ENCODE measurements at places on chromosomes 3 and 15.
A peak's percentile ranks its signal among the peaks of the same experiment; 100 is the strongest.

DNA sequence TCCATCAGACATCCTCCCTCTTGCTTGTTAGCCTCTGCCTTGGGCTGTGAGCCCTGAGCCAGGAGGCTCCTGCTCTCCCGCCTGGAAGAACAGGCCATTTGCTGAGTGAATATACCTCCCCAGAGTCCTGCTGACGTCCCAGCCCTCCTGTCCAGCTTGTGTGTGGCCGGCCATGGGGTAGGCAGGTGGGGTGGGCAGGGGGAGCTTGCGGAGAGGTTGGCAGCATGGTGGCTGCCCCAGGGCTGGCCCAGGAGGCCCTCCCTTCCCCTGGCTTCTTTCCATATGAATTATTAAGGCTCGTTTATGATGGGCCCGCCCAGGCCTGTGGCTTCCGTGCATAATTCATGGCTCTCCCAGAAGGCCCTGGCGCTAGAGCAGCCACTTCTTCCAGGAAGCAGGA lies 18.7 kb downstream of the CACNA2D2 start:
- DNase-seq = no peak

- no peak for DNase-seq
Measured at GRCh38 chr3:128572644-128573105, 77.9 kb downstream of the RPN1 start.

- DNase-seq = peak; percentile 6
Measured at GRCh38 chr3:171028025-171028778, 1.7 kb upstream of the SLC2A2 start.

GRCh38 chr3:99681512-99681911 lies 43.1 kb downstream of the COL8A1 start:
- DNase-seq = no peak

- DNase-seq = no peak
Measured at GRCh38 chr3:111853068-111853467, 6.0 kb upstream of the PHLDB2 start.

GRCh38 chr15:40282869-40283614 lies at the start of gene ANKRD63:
TSS of gene ANKRD63 (minus strand) at chr15:40283064. CDS start at chr15:40282586, 478 bp downstream.
- DNase-seq = no peak

DNA sequence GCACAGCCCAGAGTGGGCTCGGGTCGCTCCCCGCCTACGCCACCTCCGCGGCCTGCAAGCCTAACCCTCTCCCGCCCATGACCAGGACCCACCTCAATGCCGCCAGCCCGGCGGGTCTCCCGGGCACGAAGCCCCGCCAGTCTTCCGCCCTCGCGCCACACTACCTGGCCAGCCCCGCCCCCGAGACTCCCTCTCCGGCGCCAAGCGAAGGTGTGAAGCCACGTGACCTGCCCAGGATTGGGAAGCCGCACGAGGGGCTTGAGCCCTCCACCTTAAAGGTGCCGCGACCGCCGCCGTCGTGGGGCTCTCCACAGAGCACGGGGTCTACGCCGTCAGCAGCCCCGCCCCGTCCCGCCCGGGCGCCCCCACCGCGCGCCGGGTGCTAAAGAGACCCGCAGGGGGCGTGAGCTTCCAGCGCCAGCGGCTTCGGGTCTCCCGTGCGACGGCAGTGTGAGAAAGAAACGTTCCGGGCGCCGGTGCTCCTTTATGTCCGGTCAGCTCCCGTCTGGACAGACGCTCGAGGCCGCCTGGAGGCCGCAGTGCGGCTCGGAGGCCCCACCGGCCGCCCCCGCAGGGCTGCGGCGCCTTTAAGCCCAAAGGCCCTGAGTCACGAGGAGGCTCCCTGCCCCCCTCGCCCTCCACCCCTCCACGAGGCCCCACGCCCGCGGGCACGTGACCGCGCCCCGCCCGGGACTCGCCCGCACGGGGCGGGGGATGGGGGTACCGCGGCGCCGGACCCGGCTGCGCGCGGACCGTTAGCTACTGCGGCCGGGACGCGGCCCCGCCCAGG lies at the start of gene CPEB1:
TSS of gene CPEB1 (minus strand) at position 319 of the 790 bp plus-strand sequence. CDS start 18,904 bp downstream, outside the sequence.
- no peak for DNase-seq

GRCh38 chr15:43948691-43949325 lies 122.0 kb downstream of the WDR76 start:
- DNase-seq = no peak

GRCh38 chr3:145183261-145183660 lies 977.7 kb downstream of the PLOD2 start:
- DNase-seq = no peak

DNA sequence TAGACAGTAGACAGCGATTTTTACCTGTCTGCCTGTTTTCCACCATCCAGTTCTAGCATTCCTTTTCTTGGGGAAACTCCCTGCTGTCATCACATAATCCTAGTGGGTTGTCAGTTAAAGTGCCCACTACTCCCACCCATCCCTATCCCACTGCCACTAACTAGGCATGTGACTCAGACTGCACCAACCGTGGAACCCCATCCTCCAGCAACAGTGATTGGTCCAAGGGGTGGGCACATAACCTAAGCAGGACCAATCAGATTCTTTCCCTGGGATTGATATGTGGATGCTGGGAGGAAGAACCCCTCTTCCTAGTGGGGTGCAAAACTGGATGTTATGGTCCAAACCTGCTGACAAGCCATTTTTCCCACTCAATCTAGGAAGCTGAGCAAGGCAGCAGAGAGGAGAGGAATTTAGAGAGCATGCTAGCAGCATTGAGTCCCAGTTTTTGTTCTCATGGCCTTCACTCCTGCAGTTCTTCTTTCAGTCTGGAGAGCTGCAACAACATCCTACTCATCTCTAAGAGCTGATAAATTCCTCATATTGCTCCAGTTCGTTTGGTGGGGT lies 3.9 kb upstream of the INSYN1 start:
- DNase-seq = no peak

DNA sequence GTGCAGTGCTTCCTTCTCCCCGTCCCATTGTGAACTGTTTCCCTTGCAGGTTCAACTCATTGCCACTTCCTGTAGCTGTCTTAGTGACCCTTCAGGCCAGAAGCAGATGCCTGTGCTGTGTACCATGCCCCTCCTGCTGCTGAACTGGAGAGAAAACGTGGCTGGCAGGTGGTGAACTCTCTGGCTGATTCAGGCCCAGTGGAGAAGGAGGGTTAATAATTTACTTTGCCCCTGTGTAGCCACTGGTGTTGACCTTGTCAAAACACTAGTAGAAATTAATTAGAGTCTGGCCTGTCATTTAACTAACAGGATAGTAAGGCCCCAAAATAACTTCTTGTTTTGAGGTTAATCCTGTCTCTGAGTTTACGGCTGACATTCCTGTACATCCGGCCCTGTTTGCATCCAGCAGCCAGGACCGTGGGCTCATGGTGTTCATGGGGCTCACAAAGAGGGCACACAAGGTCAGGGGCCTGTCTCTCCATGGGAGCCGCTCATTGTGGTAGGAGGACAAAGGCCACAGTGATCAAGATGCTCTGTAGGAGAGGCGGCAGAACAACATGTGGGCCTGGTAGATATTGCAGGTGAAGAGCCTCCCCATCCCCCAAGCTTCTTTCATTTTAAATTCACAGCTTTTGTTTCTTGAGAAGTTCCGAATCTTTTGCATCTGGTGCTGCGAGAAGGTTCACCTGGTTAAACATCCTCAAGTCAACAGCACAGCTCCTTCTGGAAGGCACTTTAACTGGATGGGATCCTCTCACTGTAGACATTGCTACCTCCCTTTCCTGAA lies 101.6 kb downstream of the CGNL1 start:
- DNase-seq = no peak

- DNase-seq = no peak
Measured at GRCh38 chr3:99666201-99666600, 27.8 kb downstream of the COL8A1 start.

DNA sequence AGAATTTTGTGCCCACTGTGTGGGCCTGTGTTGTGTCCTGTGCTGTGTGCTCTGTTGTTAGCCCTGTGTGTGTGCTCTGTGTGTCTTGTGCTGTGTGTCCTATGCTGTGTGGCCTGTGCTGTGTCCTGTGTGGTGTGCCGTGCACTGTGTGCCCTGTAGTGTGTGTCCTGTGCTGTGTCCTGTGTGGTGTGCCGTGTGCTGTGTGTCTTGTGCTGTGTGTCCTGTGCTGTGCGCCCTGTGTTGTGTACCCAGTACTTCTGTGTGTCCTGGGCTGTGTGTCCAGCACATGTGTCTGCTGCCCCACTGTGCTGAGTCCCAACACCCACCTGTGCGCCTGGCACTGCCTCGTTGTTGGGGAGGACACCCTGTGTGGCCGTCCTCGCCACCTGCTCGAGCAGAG lies 53.2 kb upstream of the CHRNA7 start:
- DNase-seq = no peak

GRCh38 chr3:14780927-14781507 lies 37.7 kb upstream of the FGD5 start:
- DNase-seq = no peak

GRCh38 chr3:122214711-122215110 lies 31.2 kb downstream of the CASR start:
- no peak for DNase-seq

DNA sequence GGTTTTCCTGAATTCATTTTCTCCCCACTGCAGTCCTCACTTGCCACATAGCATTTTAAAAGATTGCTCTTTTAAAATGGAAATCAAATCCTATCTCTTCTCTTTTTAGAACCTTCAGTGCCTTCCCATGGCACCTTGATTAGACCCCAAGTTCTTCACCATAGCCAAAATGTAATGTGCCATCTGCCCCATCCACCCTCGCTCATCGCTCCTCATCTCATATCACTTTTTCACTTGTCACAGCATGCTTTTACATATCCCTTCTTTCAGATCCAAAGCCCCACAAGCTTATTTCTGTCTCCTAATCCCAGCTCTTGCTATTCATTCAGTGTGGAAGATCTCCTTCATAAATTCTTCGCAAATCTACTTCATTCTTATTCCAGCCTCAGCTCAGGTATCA lies 161.7 kb downstream of the CD47 start:
- no peak for DNase-seq

- DNase-seq = no peak
Measured at GRCh38 chr3:33159981-33160380, 46.2 kb downstream of the CRTAP start.

DNA sequence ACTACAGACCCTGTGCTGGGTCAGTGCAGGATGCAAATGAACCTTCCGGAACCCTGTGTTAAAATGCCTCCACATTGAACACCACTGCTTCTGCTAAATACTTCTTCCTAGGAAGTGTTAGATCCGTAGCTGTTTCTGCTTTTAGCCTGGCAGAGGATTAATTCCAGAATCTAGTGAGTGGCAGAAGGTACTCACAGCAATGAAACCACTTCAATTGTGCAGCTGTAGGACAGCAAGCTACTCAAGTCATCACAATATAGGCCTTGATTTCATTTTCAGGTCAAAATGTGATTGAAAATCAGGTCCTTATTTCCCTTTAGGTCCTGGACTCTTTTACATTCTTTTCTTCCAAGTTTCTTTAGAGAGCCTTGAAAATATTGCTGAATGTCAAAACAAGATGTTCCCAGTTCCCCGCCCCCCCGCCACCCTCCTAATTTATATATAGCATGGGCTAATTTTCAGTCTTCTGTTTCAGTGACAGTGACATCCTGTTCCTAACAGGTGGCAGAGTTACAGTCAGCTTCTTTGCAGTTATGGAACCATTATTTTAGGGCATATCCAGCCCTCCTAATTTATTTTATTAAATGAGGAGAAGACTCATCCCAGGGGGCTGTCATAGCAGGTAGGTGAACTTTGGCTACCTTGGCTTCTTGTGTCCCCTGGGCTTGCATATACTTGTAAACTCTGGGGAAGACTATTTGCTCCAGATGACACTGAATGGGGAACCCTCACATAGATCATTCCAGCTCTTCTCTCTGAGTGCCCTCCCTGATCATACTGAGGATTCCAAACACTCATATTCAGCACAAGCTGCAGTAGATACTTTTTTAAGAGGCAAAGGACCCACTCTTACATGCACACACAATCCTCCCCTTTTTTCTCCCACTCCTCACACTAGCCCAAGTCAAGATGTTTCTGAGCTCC lies 28.0 kb upstream of the ARNT2 start:
- no peak for DNase-seq

DNA sequence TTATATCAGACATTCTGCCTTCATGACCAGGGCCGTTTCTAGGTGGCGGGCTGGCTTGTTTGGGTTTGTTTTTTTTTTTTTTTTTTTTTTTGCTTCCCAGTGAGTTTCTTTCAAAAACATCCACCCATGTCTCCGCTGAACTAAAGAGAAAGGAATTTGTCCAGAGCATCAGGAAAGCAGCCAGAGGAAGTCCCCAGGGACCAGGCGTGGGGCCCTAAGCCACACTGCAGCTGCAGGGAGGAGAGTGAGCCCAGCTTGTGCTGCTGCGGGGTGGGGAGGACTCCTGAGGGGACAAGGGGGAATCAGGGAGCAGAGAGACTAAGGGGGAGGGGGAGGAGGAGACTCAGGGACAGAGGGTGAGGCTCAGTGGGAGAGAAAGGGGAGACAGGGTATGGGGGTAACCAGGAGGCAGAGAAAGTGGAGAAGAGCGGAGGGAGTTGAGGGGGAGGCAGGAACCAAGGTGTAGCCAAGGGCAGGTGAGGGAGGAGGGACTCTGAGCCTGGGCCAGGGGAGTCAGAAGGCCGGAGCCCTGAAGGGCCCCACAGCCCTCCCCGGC lies 49.5 kb downstream of the CYP11A1 start:
- no peak for DNase-seq

DNA sequence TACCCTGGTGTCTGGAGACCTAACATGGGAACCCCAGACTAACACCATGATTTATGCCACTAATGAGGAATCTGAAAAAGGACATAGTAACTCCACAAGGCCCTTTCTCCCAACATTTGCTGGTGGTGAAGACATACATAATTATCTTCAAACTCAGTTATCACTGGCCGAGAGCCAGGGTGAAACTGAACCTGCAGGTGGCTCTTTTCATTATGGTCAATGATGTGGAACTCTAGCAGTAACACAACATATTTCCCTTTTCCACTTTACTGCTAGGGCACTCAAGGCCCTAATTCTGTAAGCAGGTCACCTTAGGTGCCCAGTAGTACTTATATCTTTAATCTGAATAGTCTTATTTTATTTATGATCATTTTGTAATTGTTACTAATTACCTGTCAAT lies 326.4 kb upstream of the SATB1 start:
- no peak for DNase-seq

- no peak for DNase-seq
Measured at GRCh38 chr15:98358971-98359370, 289.4 kb upstream of the IGF1R start.

DNA sequence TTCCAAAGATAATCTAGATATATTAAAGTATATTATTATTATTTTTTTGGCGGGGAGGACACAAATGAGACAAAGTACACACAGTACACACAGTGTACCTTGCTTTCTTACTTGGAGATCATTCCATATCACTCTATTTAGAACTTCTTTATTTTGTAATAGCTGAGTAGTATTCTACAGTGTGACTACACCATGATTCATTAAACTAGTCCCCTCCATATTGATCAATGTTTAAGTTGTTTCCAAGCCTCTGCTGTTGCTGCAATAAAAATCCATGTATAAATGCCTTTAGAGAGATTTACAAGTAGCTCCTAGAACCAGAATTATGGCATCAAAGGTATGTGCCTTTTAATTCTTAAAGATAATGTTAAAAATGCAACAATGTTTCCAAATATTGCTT lies 38.8 kb downstream of the PYGO1 start:
- no peak for DNase-seq

DNA sequence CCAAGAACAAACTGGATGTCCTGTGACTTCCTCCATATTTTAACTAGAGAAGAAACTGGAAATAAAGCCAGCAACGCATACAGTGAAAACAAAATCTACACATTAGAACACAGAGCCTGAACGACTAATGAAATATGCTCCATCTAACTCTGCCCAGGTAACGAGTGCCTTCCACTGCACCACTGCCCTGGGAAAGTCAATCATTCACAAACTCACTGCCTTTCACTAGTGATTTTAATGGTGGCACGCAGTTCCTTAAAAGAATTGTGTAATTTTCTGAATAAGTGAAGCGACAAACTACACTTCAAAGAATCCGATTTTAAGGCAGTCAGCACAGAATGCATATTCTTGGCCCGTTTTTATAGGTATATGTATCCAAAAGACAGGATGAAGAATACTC lies 416.0 kb downstream of the SHQ1 start:
- no peak for DNase-seq

All from activated T-helper 1 cell treated with anti-CD3 and anti-CD28 coated beads, Interleukin-2, amount 50 U/mL, for 16 hours (primary cell).